H1 (cell line): ENCODE measurements at places on chromosomes 2 and 18.

DNA sequence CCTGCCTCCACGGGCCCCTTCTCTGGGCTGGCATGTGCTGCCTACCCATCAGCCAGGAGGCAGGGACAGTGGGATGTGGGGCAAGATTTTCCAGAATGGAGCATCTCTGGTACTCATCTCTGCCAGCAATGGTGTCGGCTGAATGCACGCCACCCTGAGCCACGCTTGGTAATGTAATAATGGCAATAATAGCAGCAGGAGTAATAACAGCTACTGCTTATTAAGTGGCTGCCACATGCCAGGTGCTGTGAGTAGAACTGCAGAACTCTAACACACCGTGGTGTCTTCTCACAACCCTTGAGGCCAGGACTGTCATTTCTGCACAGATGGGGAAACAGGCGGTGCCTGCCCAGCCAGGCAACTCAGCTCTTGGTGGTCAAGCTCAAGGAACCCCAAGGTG is 113.6 kb downstream of the CELF4 start:
- DNase-seq, result no peak

DNA sequence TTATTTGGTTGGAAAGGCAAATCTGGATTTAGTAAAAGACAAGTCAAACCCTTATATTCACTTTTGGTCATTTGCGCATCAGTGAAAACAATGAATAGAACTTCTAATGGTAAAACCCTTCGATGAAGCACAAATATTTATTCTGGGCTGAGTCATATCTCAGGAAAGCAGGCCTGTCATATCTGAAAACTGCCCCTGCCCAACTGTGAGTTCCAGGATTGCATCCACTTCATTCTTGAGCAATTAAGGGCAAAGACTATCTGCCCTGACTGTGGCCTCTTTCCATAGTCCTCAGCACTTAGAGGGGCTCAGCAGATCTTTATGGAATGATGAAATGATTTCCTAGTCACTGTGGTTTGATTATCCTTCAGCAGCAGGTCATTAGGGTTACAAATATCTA is 795.2 kb upstream of the ID2 start:
- DNase-seq, result no peak

GRCh38 chr2:35784777-35785176 is 570.8 kb upstream of the CRIM1 start:
- DNase-seq, result no peak

GRCh38 chr2:216083464-216084281 is 2.0 kb downstream of the TMEM169 start:
- no peak for DNase-seq

GRCh38 chr2:239337877-239338484 is 62.8 kb downstream of the HDAC4 start:
- no peak for DNase-seq

GRCh38 chr18:35026407-35027061 is 14.7 kb upstream of the MAPRE2 start:
- no peak for DNase-seq

GRCh38 chr2:37570773-37571586 is 100.5 kb downstream of the CDC42EP3 start:
- no peak for DNase-seq

DNA sequence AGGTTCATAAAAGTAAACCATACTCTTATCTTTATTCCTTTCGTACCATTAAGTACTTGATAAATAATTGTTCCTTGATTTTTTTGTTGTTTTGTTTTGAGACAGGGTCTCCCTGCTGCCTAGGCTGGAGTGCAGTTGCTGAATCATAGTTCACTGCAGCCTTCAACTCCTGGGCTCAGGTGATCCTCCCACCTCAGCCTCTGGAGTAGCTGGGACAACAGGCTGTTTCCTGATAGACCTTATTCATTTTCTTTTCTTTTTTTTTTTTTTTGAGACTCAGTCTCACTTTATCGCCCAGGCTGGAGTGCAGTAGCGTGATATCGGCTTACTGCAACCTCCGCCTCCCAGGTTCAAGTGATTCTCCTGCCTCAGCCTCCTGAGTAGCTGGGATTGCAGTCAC is 5.5 kb downstream of the KCNG3 start:
- DNase-seq, result no peak

DNA sequence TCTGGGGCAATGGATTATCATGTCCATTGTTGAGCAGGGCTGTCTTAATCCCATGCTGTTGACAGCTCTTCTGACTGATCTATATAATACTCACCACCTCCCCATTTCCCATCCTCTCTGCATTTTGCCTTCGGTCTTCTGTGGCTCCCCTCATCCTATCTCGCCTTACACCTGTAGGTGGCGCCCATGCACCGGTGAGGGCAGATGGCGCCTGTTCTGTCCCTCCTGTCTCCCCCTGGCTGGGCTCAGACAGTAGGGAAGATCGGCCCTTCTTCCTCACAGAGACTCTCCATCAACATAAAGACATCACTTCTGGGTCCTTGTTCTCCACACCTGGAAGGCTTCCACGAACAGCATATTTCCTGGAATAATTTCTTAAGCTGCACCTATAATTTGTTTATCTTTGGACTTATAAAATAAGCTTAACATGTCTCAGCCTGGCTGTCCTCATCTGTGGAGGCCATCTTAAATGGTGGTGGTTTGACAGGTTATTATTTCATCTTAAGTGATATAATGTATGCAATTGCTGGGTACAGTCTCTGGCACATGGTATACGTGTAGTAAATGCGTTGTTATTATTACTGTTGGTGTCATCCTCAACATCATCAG is 10.9 kb upstream of the CDH20 start:
- peak; percentile 92 for DNase-seq

- DNase-seq, result no peak
These were observed 258.8 kb downstream of the NEDD4L start for GRCh38 chr18:58302811-58303210.

GRCh38 chr18:55907453-55908175 is 319.6 kb upstream of the TCF4 start:
- DNase-seq, result no peak
